Stimulated activated CD4-positive, alpha-beta T cell treated with anti-CD3 and anti-CD28 coated beads, Interleukin-12 subunit alpha, Interleukin-12 subunit beta, amount 100 ng/mL, for 48 hours (primary cell): ENCODE measurements at places on chromosomes 16 and 17.

GRCh38 chr16:88902744-88903143, 36.3 kb upstream of the PABPN1L start:
- DNase-seq, result no peak

GRCh38 chr17:27888945-27889344, 4.2 kb downstream of the LYRM9 start:
- no peak for DNase-seq

DNA sequence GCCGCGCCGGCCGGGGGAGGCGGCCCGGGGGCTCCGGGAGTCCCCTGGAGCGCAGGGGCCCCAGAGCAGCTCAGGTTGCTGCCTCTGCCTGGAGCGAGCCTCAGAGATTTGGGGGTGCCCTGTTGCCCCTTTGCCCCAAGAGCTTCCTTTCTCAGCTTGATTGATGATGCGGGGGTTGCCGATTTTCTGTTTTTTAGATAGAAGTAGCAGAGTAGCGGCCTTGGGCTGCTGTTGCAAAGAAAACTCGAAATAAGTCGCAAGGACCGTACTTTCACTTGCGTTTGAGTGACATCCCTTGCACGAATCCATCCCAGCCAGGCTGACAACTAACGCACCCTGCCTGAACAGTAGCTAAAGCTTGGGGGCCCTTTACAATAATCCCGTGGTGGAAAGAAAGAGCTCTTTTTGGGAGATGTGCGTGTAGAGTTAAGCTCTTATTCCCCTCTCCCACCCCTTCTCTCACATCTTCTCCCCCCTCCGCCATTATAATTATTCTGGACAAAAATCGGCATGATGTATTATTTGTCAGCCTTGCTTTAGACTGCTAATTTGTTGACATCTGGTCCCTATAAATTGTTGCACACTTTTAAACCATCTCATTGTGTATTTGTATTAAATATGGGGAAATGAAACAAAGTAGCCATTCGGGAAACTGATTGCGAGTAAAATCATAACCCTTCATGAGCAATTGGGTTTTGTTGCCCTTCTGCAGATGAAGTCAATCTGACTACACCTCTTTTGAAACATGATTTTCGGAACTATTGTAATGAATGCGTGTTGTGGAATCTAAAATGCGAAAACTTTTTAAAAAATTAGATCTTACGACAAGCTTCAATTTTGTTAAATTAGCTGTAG, 873 bp downstream of the USP10 start:
- DNase-seq, result no peak

DNA sequence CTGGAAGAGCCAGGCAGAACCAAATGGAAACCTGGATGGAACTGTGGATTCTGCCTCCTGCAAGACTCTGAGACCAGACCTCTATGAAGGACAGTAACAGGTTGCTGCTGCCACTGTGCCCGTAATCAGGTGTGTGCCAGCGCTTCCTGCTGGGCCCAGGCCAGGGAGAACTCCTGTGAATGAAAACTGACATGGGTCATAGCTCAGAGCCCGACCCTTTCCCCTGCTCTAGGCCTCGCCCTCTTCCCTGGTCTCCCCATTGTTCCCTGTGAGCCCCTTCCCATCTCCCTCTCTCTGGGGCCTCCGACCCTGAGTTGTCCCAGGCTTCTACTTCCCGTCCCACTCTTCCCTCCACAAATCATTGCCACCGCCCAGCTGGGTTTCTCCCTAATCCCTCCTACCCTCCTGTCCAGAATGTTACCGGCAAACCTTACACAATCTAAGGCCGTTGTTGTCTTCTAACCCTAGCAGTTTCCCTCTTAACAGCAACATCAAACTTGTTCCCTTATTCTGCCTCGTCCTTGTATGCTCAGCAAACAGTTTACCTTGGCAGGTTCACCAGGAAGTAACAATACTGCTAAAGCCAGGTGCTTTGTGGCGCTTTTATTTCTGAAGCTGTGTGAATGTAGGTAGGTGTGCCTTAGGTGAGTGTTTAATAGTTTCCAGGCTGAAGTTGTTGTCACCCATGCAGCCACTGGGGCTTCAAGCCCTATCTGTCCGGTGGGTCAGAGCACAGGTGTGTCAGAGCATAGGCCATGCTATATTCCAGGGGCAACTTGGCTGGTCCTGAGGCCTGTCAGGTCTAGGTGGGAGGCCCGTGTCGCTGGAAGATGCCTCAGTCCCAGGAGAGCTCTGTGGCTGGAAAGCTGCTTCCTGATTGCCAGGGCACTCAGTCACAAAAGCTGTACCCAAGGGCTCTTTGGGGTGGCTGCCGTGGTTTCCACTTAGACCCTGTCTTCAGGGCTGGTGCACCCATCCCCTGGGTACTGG, 32.0 kb downstream of the SMPD3 start:
- DNase-seq, result no peak

GRCh38 chr16:57815987-57816745, 13.9 kb upstream of the KIFC3 start:
- peak; percentile 33 for DNase-seq

DNA sequence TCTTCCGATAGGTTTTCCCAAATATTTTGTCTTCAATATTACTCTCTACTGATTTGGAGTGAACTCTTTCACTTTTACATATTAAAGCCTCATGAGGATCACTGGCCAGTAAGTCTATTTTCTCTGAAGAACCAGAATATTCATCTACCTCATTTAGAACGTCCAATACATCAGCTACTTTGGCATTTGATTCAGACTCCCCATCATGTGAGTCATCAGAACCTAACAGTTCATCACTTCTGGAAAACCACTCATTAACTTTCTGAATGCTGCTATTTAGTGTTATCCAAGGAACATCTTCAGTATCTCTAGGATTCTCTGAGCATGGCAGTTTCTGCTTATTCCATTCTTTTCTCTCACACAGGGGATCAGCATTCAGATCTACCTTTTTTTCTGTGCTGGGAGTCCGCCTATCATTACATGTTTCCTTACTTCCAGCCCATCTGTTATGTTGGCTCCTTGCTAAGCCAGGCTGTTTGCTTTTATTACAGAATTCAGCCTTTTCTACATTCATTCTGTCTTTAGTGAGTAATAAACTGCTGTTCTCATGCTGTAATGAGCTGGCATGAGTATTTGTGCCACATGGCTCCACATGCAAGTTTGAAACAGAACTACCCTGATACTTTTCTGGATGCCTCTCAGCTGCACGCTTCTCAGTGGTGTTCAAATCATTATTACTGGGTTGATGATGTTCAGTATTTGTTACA, 30.9 kb downstream of the BRCA1 start:
- no peak for DNase-seq

- no peak for DNase-seq
Measured at GRCh38 chr17:77778636-77779489, 179.6 kb upstream of the TNRC6C start.

DNA sequence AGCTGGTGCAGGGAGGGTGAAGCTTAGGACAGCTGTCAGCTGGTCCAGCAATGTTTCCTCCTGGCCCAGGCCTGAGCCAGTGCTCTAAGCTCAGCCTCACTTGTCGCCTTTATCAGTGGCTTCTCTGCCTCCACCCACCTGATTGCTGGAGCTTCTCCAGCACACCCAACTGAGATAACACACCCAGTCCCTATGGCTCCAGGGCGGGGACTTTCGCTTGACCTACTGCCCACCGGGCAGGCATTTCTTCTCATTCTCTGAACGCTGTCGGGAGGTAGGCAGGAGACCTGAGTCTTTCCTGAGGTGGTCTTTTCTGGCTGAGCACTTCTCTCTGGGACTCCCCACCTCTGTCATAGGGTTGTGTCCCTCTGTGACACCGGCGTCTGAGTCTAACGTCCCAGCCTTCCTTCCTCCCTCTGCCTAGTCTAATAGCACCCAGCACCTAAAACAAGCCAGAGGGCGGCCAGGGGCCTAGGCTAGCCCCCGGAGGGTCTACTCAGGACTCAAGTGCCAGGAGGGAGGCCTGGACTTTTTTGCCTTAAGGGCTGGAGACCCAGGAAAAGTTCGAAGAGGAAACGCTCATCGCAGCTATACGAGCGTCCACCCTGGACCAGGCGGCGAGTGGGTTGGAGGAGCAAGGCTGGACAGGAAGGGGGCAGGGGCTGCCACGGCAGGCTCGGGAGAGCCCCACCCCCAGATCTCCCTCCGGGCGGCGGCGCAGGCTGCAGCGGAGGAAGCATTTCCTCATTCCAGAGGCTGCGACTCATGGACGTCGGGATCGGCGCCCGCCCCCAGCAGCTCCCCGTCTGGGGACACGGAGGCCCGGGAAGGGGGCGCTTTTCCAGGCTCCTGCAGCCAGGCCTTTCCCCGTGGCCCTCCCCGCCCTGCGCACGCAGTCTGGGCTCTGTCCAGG, 756 bp downstream of the TAX1BP3 start:
- DNase-seq, result no peak

- no peak for DNase-seq
Measured at GRCh38 chr16:80718480-80719220, 85.7 kb downstream of the CDYL2 start.

- DNase-seq, result no peak
Measured at GRCh38 chr17:14741491-14741890, 440.6 kb downstream of the HS3ST3B1 start.

- no peak for DNase-seq
Measured at GRCh38 chr16:58862334-58863021, 128.4 kb upstream of the GOT2 start.

- DNase-seq, result no peak
Measured at GRCh38 chr16:28824717-28824973, 1.8 kb downstream of the ATXN2L start.

DNA sequence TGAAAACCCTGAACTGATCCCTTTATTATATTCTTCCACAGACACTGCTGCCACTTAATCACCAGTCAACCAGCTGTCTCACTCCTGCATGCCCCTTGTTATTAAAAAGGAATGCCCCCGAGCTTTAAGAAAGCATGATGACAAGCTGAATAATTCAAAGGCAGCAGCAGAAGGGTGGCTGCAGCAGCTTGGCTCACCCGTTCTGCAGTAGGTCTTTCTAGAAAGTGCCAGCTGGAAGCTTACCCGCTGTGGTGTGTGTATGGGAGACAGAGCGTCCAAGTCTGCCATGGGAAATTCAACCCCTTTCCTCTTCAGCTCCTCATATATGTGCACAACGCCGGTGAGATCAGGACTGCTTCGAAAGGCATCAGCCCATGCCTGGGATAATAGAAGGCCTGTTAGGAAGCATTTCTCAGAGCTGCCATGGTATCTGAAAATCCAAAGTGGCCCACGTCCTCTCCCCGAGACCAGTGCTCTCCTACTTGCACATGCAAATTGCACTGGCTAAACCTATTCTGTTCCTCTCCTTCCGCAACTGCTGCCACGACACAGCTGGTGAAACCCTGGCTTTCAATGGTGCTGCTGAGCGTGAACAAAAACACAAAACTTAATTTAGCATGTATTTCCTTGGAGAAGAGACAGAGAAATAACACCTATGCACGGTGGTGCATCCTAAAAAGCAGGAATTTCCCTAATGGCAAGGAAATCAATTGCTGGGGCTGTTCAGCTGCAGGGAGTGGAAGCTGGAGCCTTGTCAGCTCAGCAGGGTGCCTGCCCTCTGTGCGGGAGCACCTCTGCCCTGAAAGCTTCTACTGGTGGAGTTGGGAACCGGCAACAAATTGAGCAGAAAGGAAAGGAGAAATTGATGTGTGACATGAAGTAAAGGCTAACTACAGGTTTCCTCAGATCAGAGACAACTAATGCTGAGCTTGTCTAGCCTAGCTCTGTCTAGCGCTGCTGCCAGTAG, 47.9 kb upstream of the SREBF1 start:
- no peak for DNase-seq

DNA sequence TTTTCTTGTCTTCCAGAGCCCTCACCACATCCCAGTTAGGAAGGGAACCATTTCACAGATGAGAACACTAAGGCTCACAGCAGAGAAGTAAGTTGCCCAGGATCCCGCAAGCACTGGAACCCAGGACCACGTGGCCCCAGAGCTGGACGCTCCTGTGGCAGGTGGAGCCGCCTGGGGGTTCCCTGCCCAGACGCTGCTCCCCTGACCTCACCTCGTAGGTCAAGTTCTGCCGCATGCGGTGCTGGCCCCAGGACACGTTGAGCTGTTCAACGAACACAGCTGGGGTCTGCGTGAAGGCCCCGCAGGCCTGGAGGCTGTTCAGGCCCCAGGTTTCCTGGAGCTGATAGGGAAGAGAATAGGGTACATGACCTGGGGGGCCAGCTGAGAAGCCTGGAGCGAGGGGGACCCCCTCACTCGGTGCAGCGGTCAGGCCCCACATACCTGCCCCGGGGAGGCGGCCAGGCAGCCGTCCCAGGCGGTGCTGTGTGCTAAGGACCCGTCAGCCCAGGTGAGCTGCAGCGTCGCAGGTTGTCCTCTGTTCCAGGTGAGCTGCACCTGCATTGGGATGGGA, 54.1 kb downstream of the RMI2 start:
- DNase-seq, result no peak

- DNase-seq, result no peak
Measured at GRCh38 chr17:64148017-64148631, 18.2 kb upstream of the ERN1 start.

- no peak for DNase-seq
Measured at GRCh38 chr17:36608794-36609497, 7.6 kb downstream of the MRM1 start.

- DNase-seq, result no peak
Measured at GRCh38 chr16:20674684-20675487, 22.6 kb downstream of the ACSM1 start.

DNA sequence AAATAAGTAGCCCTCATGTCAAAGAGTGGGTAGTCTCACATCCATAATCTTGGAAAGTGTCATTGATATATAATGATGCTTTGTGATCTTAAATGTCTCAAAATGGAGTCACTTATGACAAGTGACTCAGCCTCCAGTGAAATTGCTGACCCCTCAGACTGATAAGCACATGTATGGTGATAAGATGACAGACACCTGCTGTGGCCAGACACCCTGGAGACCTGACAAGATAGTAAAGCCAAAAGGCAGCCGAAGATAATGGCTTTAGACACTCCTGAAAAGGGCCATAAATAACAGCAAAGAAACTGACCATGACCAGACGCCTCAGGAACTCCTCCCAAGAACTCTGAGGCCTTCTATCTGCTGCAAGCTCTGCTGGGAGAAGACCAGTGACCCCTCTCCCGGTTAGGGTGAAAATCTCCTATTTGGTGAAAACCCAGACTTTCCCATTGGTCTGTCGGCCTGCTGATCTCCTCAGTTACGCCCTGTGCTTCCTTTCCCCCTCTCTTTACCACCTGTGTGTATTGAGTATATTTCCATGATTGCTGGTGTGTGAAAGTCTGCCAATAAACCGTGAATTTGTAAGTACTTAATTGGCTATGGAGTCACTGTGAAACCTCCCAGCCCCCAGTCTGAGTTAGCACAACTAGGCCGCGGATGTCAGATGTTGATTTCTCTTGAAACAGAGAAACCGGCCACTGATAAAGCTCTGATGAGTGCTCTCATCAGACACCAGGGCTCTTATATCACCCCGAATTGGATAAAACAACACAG, 226.7 kb upstream of the MYOCD start:
- DNase-seq, result no peak

GRCh38 chr17:82272495-82273326, 789 bp downstream of the CSNK1D start:
- no peak for DNase-seq

GRCh38 chr16:7209598-7209997, 123.0 kb upstream of the RBFOX1 start:
- DNase-seq, result no peak

- DNase-seq, result no peak
Measured at GRCh38 chr17:49401971-49402611, 12.6 kb downstream of the PHB1 start.

- DNase-seq, result peak; percentile 98
Measured at GRCh38 chr17:79796763-79797491, at the start of gene CBX8. CBX8 (minus strand) TSS chr17:79797077; CDS start chr17:79796998, 79 bp downstream.

- no peak for DNase-seq
Measured at GRCh38 chr17:57649731-57650484, 95.2 kb downstream of the CCDC182 start.

- DNase-seq, result no peak
Measured at GRCh38 chr17:42409523-42410318, 13.3 kb downstream of the CAVIN1 start.
